Hippocampal formation (tissue), 2 donors: ENCODE measurements at places on chromosomes 13 and 19.

DNA sequence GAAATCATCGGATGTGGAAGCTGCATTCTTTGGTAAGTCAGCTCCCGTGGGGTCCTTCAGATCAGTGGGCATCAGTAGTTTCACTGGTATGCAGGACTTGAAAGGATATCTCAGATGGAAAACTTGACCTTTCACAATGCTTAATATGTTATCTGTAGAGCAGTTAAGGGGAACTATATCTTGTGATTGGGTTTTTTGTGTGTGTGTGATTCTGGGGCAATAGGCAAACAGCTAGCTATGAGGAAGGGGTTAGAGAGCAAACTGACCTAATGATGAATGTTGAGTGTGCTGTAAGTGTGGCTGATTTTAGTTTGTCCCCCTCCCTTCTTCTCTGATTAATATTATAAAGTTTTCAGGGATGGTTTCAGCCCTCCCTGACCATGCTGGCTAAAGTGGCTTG lies 53.3 kb downstream of the ACSBG2 start:
- DNase-seq, result no peak

- DNase-seq, result no peak
Observed at GRCh38 chr19:3361384-3362216, 4.8 kb upstream of the NFIC start.

DNA sequence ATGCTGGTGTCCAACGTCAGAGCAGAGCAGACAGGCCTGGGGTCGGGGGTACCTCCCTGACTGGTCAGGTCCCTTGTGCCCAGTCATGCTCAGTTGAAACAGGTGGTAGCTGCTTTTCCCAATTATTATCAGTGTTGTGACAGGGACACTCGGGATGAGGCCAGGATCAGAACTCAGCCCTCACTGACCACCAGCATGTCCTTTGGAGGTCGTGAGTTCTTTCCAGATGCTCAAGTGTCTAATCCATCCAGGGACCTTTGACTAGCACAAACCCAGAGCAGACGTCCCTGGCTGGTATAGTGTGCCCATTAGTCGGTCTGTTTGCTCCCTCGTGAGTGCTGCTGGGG lies 22.4 kb downstream of the MAU2 start:
- no peak for DNase-seq

GRCh38 chr13:47420568-47420967 lies 523.7 kb upstream of the HTR2A start:
- DNase-seq, result no peak

- no peak for DNase-seq
Observed at GRCh38 chr13:75309981-75310580, 171.9 kb downstream of the TBC1D4 start.
